Naive thymus-derived CD8-positive, alpha-beta T cell (primary cell): ENCODE measurements at places on chromosomes 6 and 20. TPM values are rescaled to one million over a fixed set of nuclear protein-coding genes. Genes with fewer than 3 reads are reported as not detected.

Gene ERVFRD-1
- not detected for total RNA-seq

Gene ZNF391
- 7.9 TPM for total RNA-seq

Gene GOPC
- 33.1 TPM for total RNA-seq

GRCh38 chr20:8476021-8476420 lies 344.0 kb downstream of the PLCB1 start:
- no peak for DNase-seq

Gene OLIG3
- not detected for total RNA-seq

Gene MEI4
- 0.14 TPM for total RNA-seq

Gene NKAIN2
- total RNA-seq = not detected

DNA sequence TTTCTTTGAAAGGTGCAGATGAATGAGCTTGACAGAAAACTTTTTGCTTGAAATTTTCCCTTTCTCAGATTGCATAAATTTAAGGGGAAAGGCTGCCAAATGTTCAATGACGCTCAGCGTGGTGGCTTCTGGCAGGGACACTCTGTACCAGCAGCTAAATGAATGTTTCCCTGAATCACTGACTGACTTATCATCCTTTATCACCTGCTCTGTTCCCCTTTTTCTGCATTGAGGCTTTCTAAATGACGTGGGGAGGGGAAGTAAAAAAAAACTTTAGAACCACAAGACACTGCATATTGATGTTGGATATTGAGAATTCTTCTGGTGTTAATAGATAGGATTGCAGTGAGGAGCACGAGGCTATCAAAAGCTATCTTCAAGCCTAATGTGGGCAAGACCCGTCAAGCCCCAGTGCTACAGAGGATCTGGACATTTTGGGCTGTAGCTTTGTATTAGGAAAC lies 46.9 kb upstream of the ENPP5 start:
- no peak for DNase-seq

DNA sequence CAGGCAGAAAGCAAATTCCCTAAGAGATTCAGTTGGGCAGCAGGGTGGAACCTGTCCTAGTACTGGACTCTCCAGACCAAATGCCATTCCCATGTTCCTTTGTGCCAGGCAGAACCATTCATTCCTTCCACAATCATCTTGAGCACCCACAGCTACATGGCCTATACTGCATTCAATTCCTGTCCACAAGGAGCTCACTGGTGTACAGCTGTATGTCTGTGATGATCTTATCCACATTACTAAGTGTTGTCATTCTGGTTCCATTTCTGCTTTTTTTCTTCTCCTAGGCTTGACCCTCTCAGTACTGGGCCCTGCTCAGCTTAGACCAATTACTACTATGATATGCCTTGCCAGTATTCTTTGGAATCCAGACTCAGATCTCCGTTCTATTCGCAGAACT lies 27.5 kb downstream of the MAN1A1 start:
- no peak for DNase-seq

Gene CBLN4
- not detected for total RNA-seq

GRCh38 chr6:115485400-115485799 lies 575.3 kb downstream of the FRK start:
- DNase-seq = no peak

- no peak for DNase-seq
Observed at GRCh38 chr6:142942238-142942637, 2.7 kb downstream of the HIVEP2 start.

Gene BACH2
- total RNA-seq = 126 TPM

DNA sequence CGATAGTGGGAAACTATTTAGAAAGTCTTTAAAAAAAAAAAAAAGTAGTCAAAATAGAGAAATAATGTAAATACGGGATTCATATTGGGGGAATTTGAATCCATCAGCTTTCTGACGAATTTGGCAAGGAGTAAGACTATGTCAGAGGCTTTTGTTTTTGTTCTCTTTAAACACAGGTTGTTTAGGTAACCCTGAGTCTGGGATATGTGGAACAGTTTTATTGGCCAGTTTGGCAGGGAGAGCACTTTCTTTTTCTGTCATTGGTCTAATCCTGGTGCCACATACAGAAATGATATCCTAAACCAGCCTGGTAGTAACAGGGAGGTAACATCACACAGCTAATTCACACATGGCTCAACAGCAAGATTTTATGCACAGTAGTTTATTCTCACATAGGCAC lies 27.7 kb downstream of the HAO1 start:
- DNase-seq = no peak

Gene TMC2
- not detected for total RNA-seq

Gene XKR7
- not detected for total RNA-seq

- no peak for DNase-seq
Observed at GRCh38 chr6:33213166-33213988, 5.1 kb downstream of the RING1 start.

- DNase-seq = no peak
Observed at GRCh38 chr6:131997429-131998153, 46.4 kb upstream of the CCN2 start.

Gene TXNDC5
- 12.1 TPM for total RNA-seq

- no peak for DNase-seq
Observed at GRCh38 chr6:111818539-111819226, 54.6 kb downstream of the FYN start.

DNA sequence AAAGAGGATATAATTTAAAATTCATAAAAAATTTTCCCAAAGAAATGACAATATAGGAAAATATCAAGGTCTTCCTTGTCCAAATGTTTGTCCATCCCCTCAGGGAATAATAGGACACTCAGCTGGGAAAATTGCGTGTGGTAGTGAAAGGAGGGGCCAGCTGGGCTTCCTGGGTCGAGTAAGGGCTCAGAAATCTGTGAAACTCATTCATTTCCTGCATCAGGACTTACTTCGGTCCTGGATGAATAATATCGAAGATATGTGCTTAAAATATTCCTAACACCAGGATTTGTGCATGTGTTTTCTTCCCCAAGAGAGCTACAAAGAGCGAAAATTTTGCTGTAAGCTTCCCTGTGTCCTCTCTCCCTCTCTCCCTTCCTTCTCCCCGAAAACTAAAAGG lies 118.2 kb upstream of the GJE1 start:
- no peak for DNase-seq

GRCh38 chr6:118394106-118394505 lies 154.0 kb upstream of the PLN start:
- no peak for DNase-seq

DNA sequence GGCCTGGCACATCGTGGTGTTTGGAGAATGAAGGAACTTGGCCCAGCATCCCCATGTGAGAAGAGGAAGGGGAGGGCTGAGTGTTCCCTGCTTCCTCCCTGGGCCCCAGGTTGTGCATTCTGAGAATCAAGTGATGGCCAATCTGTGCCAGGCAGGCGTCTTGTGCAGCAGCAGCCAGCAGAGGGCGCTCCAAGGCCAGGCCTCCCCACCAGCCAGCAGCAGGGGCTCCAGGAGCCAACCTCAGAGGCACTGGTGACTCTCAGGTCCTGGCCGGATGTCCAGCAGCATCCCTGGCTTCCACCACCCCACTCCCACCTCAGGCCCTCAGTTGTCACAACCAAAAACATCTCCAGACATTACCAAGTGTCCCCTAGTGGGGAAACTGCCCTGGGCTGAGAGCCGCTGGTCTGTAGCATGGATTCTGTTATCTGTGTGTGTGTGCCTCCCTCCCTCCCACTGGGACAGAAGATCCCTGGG lies 192.0 kb downstream of the PREX1 start:
- DNase-seq = peak; percentile 55

Gene PACRG
- total RNA-seq = 0.55 TPM

Gene BPIFB4
- not detected for total RNA-seq

GRCh38 chr20:24782301-24782700 lies 166.8 kb upstream of the CST7 start:
- DNase-seq = no peak

DNA sequence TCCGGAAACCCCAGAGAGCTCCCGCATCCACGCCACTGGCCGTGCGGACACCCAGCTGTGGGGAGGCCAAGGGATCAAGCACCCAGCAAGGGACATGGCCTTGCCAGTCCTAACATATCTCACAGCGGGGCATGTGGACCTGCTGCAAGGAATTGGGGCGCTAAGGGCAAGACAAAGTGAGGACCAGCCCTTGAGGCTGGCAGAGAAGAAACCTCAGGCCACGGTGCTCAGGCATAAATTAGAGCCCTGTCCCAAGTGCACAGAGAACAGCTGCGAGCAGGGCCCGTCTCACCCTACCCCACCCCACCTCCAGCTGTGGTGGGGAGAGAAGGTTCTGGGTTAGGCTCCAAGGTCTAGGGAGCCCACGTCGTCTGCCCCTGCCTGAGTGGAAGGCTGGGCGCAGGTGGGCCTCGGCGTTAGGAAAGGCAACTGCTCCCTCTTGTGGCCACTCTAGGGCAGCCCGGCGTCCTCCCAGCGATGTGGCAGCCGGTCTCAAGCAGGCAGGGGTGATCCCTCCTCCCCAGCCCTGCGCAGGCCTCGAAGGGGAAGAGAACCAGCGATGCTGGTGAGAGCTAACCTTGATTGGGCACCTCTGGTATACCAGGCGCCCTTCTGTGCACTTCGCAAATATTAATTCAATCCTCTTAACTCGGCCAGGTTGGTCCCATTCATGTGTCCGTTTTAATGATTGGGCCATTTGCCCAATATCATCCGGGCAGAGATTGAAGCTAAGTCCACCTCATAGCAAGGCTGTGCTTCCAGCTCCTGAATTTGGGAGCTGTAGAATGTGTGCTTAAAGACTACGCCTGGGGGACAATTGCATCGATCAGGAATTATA lies 235.8 kb downstream of the NFATC2 start:
- peak; percentile 46 for DNase-seq

Gene FAM162B
- total RNA-seq = not detected

DNA sequence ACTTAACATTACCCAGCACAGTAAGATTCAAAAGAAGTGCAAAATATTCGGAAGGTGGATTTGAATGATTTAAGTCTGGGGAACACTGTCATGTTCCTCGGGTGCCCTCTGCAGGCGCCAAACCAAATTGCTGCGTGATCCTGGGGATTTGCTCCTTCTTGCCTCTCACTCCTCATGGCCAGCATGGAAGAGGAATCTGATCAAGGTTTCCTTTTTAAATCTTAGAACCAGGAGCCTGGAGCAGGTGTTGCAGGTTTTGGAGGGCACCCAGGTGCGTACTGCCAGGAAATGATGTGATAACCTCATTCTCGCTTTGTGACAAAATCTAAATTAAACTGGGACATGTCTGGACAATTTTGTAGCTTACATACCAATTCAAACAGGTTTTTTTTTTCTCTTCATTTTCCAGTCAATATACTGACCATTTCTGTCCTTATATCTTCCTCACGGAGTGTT lies 8.1 kb upstream of the PFDN4 start:
- peak; percentile 50 for DNase-seq

Gene NOX3
- not detected for total RNA-seq

Gene KCNG1
- 1.8 TPM for total RNA-seq

Gene MYLK2
- total RNA-seq = not detected

DNA sequence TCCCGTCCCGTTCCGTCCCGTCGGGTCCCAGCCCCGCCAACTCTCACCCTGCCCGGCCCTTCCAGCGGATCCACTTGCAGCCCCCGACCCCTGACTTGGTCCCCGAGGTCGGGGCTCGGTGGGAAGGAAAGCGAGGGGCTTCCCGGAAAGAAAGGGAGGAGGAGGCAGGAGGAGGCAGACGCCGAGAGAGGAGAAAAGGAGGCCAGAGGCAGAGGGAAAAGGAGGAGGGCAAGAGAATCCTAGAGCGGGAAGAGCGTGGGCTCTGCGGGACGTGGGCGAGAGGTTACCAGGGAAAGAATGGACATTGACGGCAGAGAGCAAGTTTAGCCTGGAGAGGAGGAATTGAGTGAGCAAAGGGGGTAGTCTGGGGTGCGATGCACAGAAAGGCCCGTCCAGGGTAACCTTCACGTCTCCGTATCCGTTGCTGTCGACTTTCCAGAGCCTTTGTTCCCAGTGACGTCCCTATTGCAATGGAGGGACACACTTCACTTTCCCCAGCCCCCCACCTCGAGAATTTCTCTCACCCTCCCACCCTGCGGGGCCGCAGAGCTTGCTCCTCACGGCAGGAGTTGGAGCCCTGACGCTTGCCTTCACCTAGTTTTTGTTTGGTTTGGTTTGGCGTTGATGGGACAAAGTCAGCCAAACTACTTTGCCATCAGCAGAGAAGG lies 477 bp upstream of the MOXD1 start:
- no peak for DNase-seq

DNA sequence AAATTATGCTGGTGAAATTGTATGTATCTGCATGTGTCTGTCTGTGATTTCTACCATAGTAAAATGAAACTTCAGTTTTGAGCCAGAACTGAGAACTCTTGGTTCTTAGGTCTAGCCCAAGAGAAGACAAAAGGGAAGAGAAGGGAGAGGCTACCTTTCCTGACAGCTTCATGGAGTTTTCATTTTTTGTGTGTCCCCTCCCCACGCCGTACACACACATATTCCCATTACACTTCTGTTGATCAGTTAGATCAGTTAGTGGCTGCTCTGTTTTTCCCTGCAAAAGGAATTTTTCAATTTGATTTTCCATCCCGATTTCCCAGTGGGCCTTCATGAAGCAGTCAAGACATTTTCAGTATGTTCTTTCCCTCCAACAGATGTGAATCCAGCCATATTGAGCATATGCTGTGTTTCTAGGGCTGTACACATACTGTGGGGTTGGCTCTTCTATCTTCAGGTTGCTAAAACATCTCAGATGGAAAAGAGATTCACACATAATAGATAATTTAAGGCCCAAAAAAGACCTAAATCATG lies 52.5 kb downstream of the HIVEP1 start:
- DNase-seq = no peak

Gene HLA-DRB5
- 0.34 TPM for total RNA-seq
